ENCODE measurements at places on chromosomes 11 and 22. TPM values are rescaled to one million over a fixed set of nuclear protein-coding genes. Genes with fewer than 3 reads are reported as not detected.

Gene MS4A4A
- not detected for total RNA-seq

Gene CAPN5
- total RNA-seq = 9.5 TPM

Gene KRTAP5-8
- not detected for total RNA-seq

Gene FGF4
- not detected for total RNA-seq

Gene BDNF
- 48.4 TPM for total RNA-seq

Gene ART1
- total RNA-seq = not detected

Gene PNPLA3
- total RNA-seq = 4.5 TPM

Gene TRIM64
- not detected for total RNA-seq

Gene CDC42BPG
- total RNA-seq = under 0.01 TPM

Gene MUC2
- not detected for total RNA-seq

Gene CD3E
- total RNA-seq = not detected

Gene RRAS2
- total RNA-seq = 57.8 TPM

Gene BACE1-AS
- 1.9 TPM for total RNA-seq

Gene GGTLC2
- not detected for total RNA-seq

Gene RBM4
- total RNA-seq = 119 TPM

Gene HIC2
- total RNA-seq = 2.7 TPM

Gene TAF1D
- 139 TPM for total RNA-seq

Gene TBX10
- not detected for total RNA-seq

Gene CBLIF
- not detected for total RNA-seq

Gene OR52H1
- total RNA-seq = 0.43 TPM

Gene NLRP14
- total RNA-seq = 0.09 TPM

Gene SLC22A8
- not detected for total RNA-seq

Gene ELFN2
- total RNA-seq = 0.37 TPM

Gene MYBPC3
- total RNA-seq = not detected

Measured in smooth muscle cell of bladder (primary cell).